ENCODE measurements at places on chromosomes 6 and 20. TPM values are rescaled to one million over a fixed set of nuclear protein-coding genes. Genes with fewer than 3 reads are reported as not detected.

PRR18 gene
- not detected for total RNA-seq

SYTL3 gene
- total RNA-seq = 11.7 TPM

ASF1A gene
- total RNA-seq = 26.0 TPM

PRSS35 gene
- total RNA-seq = not detected

MRAP2 gene
- total RNA-seq = 0.13 TPM

PKIB gene
- 0.22 TPM for total RNA-seq

KIF6 gene
- total RNA-seq = 0.27 TPM

PLEKHG1 gene
- total RNA-seq = 7.3 TPM

SEL1L2 gene
- 0.43 TPM for total RNA-seq

COL11A2 gene
- 0.94 TPM for total RNA-seq

PPP1R16B gene
- total RNA-seq = 6.8 TPM

SAMD3 gene
- total RNA-seq = 0.19 TPM

PRSS16 gene
- total RNA-seq = not detected

SLC26A8 gene
- total RNA-seq = not detected

C4A gene
- 61.5 TPM for total RNA-seq

SLC35F1 gene
- 4.8 TPM for total RNA-seq

GJA10 gene
- total RNA-seq = not detected

PGC gene
- total RNA-seq = not detected

OR12D3 gene
- total RNA-seq = not detected

GDAP1L1 gene
- total RNA-seq = not detected

MYL9 gene
- total RNA-seq = 1,602 TPM

NOX3 gene
- not detected for total RNA-seq

RNF182 gene
- total RNA-seq = not detected

MOG gene
- total RNA-seq = 10.3 TPM

LY6G5C gene
- total RNA-seq = 1.3 TPM

PAK5 gene
- total RNA-seq = not detected

CRISP3 gene
- total RNA-seq = not detected

MICB gene
- 1.3 TPM for total RNA-seq

BNIP5 gene
- not detected for total RNA-seq

SIRPB1 gene
- total RNA-seq = 0.35 TPM

FAM135A gene
- total RNA-seq = 14.3 TPM

SUMO4 gene
- 0.22 TPM for total RNA-seq

NRN1 gene
- total RNA-seq = 12.6 TPM

SMLR1 gene
- not detected for total RNA-seq

HSPA1L gene
- total RNA-seq = 2.0 TPM

ADTRP gene
- total RNA-seq = not detected

PRICKLE4 gene
- total RNA-seq = 4.0 TPM

NHLRC1 gene
- 1.2 TPM for total RNA-seq

SAPCD1 gene
- 0.86 TPM for total RNA-seq

SLA2 gene
- total RNA-seq = 0.32 TPM

GHRH gene
- 0.97 TPM for total RNA-seq

WFDC12 gene
- not detected for total RNA-seq

CYP39A1 gene
- total RNA-seq = 4.7 TPM

Measured in Right ventricle myocardium superior (tissue), 1 donor.